Fibroblast of pulmonary artery (primary cell): ENCODE measurements at places on chromosomes 4 and X.

DNA sequence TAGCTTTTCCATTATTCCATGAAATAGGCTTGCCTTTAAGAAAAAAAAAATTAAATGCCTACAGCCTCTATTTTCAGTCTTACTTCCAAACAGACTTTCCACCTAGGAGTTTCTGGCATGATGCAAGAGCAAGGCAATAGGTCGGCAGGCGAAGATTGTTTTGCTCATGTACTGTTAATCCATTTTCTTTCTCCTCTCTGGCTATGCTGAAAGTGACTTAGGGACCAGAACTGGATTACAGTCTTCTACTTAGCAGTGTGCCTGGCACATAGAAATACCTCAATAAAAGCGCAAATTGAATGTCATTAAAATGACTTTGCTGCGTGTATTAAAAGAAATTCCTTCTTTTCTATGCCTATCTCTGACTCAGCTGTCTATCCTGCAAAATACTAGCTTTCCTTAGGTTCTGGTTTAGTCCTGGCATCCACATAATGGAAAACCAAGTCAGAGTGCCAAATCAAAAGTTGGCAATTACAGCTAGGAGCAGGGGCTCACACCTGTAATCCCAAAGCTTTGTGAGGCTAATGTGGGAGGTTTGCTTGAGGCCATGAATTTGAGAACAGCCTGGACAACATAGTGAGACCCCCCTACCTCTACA is 51.9 kb downstream of the CC2D2A start:
- DNase-seq = no peak

GRCh38 chr4:55396308-55397125 is 760 bp downstream of the TMEM165 start:
- peak; percentile 59 for DNase-seq

GRCh38 chr4:105990933-105991332 is 95.7 kb downstream of the NPNT start:
- peak; percentile 63 for DNase-seq

DNA sequence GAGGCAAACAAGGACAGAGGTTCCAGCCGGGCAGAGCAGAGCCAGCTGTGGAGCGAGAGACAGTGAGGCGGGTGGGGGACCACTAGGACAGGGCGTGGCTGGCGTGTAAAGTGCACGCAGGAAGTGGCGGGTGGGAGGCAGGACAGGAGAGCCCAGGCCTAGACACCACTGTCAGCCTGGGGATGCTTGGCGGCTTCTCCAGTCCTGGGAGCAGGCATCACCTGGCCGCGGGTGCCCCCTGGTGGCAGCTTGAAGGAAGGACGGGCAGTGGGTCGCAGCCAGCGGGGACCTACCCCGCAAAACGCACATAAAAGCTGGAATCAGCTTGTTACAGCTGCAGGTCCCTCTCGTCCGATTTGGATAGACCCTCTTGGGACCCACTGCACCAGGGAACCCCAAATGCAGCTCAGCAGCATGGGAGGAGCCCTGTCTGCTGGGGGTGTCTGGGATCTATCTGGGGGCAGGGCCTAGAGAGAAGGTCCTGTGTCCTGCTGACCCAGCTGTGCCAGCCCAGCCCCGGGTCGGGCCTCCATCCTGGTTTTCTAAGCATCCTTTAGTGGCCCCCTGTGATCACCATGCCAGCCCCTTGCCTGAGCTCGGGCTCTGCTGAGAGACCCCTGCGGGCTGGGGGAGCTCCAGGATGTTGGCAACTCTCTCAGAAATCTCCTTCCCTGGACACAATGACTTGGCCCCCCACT is 57.7 kb downstream of the WFS1 start:
- peak; percentile 73 for DNase-seq

- no peak for DNase-seq
Observed at GRCh38 chr4:148565801-148566200, 123.6 kb upstream of the NR3C2 start.

DNA sequence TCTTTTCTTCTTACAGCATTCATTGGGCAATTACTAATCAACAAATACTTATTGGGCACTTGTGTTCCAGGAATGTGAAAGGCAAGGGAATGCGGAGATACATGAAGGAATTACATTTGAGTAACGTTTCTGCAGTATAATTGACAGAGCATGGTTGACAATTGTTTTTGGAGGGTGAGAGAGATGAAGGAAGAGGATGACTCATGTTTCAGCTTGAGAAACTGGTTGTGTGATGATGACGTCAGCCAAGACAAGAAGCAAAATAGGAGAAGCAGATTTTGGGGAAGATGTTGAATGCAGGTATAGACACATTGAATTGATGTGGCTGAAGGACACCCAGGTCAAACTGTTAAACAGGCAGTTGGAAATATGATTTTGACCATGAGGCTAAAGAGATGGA is 8.0 kb upstream of the CPEB2 start:
- DNase-seq = peak; percentile 33

- DNase-seq = peak; percentile 70
Observed at GRCh38 chr4:155392481-155393184, 15.9 kb upstream of the MAP9 start.

GRCh38 chr4:77446601-77447000 is 159.0 kb upstream of the CXCL13 start:
- DNase-seq = no peak

GRCh38 chr4:133130171-133130570 is 18.9 kb upstream of the PCDH10 start:
- DNase-seq = peak; percentile 80

- no peak for DNase-seq
Observed at GRCh38 chrX:10507876-10508275, 112.5 kb downstream of the MID1 start.

DNA sequence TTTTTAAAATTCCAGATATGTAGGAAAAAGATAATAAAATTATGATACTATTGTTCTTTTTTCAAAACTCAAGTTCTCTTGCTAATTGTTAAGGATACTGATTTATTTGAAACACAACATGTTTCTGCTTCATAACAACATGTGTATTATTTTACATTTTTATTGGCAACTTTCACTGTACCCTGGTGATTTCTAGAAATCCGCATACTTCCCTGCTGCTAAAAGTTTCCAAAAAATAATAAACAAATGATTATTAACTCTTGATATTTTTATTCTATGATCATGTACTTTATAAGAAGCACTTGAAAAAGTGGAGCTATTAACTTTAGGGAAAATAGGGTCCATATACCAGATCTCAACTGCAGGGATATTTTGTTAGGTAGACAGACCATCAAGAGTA is 71.2 kb upstream of the HCCS start:
- DNase-seq = no peak

GRCh38 chrX:17820100-17820499 is 41.0 kb downstream of the RAI2 start:
- no peak for DNase-seq

DNA sequence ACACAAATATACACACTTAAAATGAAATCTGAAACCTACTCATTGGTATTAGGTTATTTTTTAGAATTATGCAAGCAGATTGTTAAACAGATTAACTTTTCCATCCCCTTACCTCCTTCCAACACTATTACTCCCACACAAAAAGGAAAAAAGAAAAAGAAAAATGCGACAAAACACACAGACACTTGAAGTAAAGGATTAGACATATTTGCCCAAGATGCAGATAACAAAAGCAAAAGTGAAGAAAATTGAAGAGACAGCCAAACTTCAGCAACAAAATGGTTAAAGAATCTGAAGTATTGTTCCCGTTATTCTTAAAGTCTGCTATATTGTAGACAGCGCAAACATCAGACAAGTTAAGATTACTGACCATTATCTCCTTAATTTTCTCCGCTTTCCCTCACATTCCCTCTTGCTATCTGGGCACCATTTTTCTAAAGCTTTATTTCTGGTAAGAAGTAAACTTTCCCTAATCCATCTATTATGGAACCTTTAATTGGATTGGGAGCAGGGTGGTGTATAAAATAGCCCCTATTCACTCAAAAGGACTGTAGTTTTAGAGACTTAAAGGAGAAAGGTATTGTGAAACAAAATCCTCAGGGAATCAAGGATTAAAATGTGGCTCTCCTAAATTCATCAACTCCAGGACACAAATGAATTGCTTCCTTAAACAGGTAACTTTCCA is 34.7 kb upstream of the MAB21L2 start:
- no peak for DNase-seq

- DNase-seq = peak; percentile 87
Observed at GRCh38 chr4:77203380-77204197, 46.6 kb downstream of the CCNG2 start.

DNA sequence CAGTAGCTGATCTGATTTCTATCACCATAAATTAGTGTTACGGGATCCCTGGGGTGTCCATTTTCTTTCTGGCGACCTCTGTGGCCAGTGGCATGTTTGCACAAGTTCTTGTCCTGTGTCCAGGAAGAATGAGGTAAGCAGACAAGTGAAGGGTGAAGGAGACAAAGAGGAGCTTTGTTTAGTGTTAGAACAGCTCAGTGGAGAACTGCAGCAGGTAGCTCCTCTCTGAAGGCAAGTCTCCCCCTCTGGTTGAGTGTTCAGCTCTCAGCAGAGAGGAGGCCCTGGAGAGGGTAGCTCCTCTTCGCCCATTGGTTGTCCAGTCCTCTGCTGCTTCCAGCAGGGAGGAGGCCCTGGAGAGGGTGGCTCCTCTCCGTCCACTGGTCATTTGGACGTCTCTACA is 47.2 kb downstream of the DMP1 start:
- DNase-seq = no peak

DNA sequence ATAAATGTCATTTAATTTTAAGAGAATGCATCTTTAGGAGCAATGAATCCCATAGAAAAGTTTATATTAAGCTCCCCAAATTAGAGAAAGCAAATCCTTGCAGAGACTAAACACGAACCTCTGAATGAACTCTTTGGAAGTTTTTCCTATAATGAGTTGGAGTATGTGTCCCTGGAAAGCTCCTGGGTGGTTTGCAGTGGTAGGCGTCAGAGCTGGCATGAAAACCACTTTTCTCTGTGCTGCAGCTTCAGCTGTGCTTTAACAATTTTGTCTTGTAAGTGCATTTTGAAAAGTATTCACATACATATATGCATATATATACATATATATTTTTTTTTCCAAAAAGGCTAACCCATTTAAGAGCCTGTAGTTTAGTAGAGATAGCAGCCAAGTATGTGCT is 148.7 kb upstream of the TBC1D9 start:
- no peak for DNase-seq

GRCh38 chr4:48082956-48083355 is 51.1 kb downstream of the TXK start:
- no peak for DNase-seq

DNA sequence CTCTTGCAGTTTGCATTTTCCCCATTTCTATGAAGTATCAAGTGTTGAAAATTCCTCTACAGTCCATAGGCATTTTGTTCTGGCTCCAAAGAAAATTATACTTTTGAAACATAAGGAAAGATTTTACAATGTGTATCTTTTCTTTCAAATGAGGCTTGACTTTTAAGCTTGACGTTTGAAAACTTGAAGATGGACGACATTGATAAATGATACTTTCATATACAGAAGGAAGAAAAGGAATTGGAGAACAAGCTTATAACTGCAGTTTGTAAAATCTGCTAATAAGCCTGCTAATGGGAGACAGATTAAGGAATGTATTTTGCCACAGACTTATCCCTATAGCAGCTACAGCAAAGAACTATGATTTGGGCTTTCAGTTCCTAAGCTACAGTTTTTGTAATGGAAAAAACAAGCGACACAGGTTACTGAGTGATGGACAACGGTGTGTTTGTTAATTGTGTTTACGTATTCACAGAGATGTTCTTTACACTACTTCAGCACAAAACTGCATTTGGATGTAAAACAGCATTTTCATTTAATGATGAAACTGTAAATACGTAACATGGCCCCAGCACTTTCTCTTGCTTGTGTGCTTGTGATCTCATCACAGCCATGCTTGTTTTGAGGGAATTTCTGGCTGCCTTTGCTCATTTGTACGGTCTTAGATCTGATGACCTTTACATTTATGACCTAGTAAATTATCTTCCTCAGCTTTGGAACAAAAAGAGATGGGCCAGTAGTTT is 83.2 kb upstream of the FAT1 start:
- DNase-seq = no peak

- DNase-seq = no peak
Observed at GRCh38 chr4:176660561-176660960, 132.2 kb downstream of the VEGFC start.

- DNase-seq = no peak
Observed at GRCh38 chr4:921830-922331, 10.2 kb downstream of the GAK start.

GRCh38 chr4:77413766-77414165 is 191.9 kb upstream of the CXCL13 start:
- no peak for DNase-seq

DNA sequence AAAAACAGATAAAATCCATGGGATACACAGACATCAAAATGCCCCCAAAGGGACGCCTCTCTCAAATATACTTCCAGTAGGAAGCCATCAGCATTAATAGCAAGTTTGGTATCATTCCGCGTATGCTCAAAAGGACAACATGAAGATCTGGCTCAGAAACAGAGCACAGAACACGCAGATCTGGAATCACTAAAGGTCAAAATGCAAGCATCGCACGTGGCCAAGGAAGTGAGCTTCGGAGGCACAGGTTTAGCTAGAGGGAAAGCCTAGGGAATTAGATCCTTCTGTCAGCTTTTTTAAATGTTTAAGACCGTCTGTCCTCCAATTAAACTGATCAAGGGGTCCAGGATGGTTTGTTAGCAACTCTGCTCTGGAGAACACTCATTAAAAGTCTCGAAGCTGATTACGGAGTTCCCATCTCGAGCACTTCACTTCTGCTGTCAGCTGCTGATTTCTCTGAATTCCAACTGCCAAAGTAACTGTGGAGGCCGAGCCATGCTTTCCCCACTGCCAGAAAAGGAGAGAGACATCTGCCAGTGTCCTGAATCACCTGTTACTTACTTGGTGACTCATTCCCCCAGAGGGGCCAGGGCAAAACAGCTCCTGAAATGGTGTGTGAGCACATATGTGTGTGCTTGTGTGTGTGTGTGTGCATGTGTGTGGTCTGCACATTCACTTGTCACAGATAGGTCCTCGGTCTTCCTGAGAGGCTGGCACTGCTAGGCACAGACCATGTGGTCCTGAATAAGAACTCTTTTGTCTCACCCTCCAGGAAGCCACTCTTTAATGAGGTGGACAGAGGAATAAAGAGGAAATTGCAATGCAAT is 177.7 kb upstream of the PPARGC1A start:
- DNase-seq = peak; percentile 35

DNA sequence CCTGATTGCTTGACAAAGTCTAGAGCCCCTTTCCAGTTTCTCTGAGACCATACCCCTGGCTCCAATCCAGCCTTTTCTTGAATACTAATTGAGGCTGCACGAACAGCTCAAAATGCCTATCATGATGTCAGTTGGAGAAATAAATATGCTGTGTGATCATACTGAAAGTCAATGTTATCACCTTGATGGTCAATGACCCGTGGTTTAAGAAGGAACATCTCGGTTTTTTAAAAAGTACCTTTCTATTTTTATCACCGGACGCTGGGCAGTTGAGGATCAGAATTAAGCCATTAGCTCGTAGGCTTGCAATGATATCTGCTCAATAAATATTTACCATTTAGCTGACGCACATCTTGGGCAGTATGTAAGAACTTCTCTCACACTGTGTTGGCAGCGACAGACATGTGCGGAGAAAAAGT is 852 bp upstream of the WDR44 start:
- no peak for DNase-seq

- no peak for DNase-seq
Observed at GRCh38 chr4:88879991-88880390, 177.0 kb downstream of the FAM13A start.
